ENCODE measurements at places on chromosomes 3 and 15.

- DNase-seq = no peak
These were observed 2.7 kb upstream of the SPTBN5 start for GRCh38 chr15:41896566-41896965.

DNA sequence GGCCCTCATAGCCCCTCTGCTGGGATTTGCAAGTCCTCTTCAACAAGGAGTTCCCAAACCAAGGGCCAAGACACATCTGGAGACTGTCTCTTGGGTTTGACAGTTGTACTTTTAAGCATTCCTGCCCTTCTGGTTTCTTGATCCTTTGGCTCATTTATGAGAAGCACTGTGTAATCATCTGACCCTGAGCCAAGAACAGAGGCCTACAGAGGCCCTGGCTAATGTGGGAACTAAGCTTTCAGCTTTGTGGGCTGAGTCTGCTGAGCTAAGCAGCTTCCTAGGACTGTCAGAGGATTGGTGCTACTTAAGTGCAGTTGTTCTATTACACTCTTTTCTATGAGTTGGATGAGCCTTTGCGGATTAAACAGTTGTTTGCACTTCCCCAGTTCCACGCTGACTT lies 178.3 kb downstream of the KBTBD8 start:
- no peak for DNase-seq

- no peak for DNase-seq
These were observed 89.5 kb downstream of the MYH15 start for GRCh38 chr3:108420926-108421325.

GRCh38 chr15:69164807-69165636 lies 4.6 kb downstream of the GLCE start:
- DNase-seq = no peak

DNA sequence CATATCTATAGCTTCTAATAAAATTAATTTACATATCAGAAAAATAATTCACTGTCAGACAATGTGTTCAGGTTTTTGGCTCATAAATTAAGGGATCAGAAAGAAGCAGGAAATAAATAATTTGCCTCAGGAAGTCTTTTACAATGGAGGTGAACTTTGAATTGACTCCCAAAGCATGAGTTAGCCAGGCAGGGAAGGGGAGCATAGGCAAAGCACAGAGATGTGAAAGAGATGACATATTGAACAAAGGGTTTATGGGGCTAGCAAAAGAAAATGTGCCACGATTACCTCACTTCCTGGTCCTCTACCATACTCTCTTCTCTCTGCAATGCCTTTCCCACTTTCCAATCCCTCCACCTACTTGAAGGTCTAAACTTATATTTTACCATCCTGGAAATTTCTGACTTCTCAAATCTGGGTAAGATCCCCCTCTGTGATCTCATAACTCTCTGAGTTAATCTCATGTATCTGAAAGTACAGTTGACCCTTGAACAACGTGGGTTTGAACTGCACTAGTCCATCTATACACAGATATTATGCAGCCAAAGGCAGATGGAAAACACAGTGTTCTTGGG lies 4.1 kb upstream of the HEXA start:
- DNase-seq = no peak

DNA sequence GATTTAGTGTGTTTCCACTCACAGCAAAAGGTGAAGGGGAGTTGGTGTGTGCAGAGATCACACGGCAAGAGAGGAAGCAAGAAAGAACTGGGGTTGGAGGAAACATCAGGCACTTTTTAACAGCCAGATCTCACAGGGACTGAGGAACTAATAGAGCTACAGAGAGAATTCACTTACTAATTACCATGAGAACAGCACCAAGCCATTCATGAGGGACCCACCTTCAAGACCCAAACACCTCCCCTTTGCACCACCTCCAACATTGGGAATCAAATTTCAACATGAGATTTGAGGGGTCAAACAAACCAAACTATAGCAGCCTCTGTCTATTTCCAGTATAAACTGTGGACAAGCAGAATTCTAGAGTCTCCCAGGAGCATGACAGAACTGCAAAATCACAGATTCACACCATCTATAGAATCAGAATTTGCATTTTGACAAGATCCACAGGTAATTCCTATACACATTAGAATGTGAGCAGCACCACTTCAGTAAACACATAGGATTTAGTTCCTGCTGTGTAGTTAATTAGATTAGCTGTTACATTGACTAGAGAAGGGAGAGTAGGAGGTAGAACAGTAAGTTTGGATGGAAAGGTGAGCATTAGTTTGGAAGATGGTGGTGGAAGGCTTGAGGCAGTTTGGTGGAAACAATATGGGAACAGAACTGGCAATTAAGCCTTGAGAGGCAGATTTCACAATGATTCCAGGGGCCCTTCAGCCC lies 311.7 kb downstream of the NSUN3 start:
- no peak for DNase-seq

DNA sequence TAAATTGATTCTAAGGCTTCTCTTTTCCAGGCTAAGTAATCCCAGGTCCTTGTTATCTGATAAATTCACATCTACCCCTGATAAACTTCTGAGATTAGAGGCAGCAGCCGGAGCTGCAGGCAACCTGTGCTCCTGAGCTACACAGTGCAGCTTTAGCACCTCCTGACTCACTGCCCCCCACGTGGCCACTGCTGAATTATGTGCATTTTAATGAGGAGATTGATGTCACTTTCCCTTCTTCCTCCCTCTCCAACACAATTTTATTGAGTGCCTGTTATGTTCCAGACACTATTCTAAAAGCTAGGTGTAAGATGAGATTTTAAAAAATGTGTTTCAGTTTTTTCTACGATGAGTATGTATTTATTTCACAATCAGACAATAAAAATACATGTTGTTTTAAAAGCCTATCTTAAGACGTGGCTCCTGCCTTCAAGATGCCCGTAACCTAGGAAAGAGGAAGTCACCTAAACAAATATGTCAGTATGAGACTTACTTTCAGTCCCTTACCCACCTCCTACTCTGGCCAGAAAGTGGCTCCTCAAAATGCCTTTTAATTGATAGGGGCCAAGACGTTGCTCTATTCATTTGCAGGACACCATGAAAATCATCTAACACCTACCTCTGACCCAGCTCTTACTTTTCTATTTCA lies 161.5 kb upstream of the PFN2 start:
- no peak for DNase-seq

Data from NCI-H345 (cell line).